ENCODE measurements at places on chromosomes 5 and 9.

- peak; percentile 80 for DNase-seq
Measured at GRCh38 chr9:108569624-108570023, 286.2 kb downstream of the ACTL7B start.

GRCh38 chr5:15835514-15835913 lies 335.5 kb downstream of the FBXL7 start:
- peak; percentile 22 for DNase-seq

- no peak for DNase-seq
Measured at GRCh38 chr5:100448111-100448528, 87.1 kb upstream of the FAM174A start.

DNA sequence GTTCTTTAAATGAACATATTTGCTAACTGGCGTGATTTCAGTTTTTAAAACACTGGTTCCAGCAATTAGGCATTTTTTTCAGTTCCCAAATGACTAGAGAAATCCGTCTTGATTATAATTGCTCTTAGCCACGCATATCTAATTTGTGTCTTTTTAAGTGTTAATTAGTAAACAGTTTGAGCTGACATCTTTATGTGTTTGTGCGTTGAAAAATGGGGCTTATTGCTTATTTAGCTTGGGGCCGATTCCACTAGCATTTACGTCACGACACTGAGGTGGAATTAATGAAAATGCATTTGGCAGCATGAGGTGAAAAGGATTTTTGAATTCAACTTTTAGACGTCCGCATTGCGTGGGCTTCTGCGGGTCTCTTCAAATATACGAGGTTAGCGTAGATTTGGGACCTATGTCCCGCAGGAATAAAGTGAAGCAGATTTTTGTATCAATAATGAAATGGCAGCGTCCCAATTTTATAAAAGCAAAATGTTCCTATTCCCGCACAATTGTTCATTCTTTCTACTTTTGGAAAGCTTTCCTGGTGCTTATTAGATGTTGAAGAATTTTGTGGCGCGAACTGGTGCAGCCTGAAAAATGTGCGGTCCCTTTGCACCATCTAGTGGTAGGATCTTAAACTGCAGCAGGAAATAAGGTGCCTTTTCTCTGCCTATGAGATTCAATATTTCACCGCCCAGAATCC lies 122.7 kb upstream of the LMX1B start:
- peak; percentile 73 for DNase-seq

DNA sequence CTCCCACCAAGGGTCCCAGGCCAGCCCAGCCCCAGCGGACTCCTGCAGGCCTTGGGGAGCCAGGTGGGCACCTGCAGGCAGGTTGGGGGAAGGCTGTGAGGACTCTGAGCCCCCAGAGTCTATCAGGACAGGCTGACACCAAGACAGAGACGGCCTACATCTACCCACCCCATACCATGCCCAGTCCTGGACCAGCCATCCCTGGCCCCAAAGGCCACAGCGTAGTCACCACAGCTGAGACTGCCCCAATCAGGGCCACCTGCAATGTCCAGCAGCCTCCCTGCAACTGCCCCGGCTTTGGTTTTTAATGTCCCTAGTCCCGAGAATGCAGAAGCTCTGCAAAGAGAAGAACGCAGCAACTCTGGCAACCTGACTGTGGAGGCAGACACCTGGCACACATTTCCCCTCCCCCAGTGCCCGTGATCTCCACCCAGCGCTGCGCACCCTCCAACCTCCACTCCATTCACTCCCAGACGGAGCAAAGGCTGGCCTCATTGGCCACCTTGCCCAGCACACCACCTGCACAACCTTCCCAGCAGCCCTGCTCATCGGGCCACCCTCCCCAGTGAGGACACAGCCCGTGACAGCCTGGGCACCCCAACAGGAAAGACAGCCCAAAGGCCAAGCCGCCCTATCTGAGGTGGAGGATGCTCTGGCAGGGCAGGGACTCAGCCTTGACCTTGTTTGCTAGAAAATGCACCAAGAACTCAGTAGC lies 14.9 kb downstream of the ADAMTS2 start:
- DNase-seq, result no peak

GRCh38 chr9:19294219-19294618 lies 63.7 kb downstream of the DENND4C start:
- DNase-seq, result no peak

GRCh38 chr9:2109069-2109650 lies 94.0 kb downstream of the SMARCA2 start:
- DNase-seq, result peak; percentile 4

GRCh38 chr5:176851871-176852658 lies 41.7 kb downstream of the UNC5A start:
- DNase-seq, result no peak

GRCh38 chr5:140925806-140926442 lies at the start of gene PCDHAC1:
Gene PCDHAC1 (plus strand): TSS chr5:140926299. CDS start chr5:140926893, 594 bp downstream.
- no peak for DNase-seq

DNA sequence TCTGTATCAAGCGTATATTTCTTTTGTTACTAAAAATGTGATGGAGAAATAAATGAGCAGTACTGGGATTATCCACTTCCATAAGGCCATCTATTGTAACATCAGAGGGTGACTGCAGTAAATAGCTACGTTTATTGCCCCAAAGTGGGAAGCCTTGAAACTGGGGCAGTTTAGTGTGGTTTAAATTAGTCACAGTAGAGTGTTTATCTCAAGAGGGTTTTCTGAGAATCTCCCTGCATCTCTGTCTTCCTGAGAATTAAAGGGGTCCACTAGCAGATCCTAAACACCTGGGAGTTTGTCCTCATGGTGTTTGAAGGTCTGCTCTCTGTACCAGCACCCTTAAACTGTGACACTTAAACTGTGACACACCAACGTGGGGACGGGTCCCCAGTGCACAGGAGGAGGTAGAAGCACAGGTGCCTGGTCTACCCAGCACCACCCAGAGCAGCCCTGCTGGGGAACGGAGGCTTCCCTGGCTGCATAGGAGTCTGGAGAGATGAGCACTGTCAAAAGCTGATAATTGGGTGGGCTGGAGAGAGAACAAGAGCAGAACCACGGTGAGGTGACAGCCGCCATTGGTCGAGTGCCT lies 25.2 kb downstream of the PRRC2B start:
- peak; percentile 50 for DNase-seq

DNA sequence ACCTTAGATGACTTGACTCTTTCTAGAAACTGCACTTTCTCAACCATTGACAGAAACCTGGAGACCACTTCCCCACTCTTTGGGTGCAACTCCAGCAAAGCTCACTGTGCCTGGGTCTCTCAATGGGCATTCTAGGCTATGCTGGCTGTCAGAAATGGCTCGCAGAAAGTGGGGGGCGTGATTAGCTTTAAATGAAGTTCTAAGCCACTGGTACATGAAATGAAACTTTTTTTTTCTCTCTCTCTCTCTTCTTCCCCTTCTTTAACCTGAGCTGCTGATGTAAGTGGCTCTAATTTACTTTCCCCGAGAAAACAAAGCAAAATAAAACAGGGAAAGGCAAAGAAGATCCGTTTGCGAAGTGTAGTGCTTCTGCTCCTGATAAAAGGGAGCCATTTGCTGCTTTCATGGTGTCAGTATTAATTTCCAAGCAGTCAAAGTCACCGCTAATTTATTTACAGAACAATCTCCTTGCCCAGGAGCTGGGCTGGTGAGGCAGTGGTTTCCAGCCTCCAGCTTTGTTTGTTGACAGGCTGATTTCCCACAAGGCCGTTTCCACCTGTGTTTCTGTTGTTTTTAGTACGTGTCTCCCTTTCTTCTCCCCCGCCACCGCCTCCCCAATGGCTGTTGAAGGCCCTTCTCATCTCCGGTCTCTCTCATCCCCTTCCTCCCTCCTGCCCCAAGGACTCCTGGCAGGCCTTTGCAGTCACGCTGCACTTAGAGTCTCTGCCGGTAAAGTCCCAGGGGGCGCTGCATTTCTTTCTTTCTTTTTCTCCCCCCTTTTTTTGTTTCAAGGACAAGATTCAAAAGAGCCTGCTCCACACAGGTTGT lies 422.9 kb downstream of the EBF1 start:
- no peak for DNase-seq

GRCh38 chr9:132634327-132634726 lies 35.5 kb downstream of the DDX31 start:
- no peak for DNase-seq

GRCh38 chr5:96629774-96630173 lies 32.4 kb upstream of the CAST start:
- DNase-seq, result peak; percentile 88

DNA sequence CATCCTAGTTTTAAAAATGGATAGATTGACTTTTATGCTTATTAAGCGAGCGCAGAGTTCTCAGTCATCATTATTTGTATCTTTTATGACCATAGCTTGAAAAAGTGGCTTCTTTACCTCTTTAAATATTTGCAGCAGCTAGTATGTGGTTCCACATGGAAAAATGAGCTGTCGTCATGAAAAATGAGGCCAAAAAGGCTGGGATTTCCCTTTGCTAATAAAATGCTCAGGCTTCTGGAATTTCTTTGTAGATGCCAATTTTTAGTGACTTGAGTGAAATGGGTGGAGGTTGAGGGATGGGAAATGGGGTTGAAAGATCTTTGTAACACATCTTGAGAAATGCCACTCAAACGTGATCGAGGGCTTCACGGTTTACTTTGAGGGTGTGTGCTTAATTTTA lies 35.2 kb downstream of the RAI14 start:
- DNase-seq, result no peak

GRCh38 chr5:173474881-173475287 lies 141.6 kb downstream of the BOD1 start:
- peak; percentile 77 for DNase-seq

GRCh38 chr5:74179179-74179578 lies 461.3 kb downstream of the ENC1 start:
- DNase-seq, result peak; percentile 62

DNA sequence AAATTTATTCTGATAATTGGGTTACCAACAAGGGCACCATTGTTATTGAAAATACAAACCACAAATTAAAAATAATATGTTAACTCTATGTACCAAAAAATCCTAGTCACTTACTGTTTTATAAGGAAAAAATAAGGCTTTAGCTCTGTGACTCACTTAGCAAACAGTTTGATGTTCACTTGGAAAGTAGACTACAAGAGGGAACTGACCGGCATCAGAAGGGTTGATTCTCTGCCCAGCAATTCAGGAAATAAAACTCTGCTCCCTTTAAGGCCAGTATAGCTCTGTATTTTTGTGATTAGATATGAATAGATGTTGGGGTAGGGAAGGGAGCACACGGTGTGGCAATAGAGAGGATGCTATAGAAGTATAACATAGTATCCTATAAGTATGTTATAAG lies 671.3 kb downstream of the LRRC70 start:
- no peak for DNase-seq

DNA sequence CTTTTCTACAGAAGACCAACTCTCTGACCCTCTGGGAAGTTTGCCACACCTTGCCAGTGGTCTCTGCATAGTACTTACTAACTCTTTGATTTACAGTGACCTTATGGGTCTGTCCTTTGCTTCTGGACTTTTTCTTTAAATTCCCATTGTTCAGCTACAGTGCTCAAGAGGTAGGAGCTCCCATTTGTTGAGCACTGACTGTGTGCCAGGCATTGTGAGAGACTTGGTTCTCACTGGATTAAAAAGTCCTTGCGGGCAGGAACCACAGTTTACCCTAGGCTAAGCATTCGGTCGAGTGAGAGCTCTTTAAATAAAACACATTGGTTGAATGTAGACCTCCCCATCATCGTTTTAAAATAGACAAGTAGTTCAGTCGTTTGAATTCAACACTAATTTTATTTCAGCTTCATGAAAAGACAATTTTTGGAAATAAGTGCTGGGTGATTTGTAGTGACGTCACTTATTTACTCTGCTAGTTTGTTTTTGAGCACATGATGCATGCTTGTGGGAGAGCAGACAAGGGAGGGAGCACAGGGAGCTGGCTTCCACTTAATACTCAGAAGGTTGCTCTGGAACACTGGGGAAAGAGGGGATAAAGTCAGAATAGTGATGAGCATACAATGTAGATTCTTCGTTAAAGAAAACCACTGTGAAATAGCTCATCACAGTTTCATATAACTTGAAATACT lies 27.1 kb downstream of the RASGRF2 start:
- DNase-seq, result peak; percentile 16

DNA sequence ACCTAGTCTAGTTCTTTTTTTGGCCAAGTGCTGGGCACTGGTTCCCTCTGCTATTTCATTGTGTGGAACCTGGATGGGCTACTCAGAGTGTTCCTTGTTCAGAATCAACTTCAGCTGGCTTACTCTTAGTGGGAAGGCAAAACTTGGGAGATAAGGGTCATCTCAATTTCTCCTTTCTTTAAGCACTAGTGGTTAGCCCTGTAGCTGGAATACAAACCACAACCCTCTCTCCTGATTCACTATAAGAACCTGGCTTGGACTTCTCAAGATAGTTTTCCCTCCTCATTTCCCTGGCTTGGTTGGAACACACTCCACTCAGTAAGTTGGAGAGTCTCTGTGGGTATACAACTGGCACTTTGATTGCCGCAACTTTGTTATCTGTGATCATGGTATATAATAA lies 35.1 kb downstream of the GRIA1 start:
- no peak for DNase-seq

GRCh38 chr5:76723266-76723665 lies 7.3 kb downstream of the F2R start:
- DNase-seq, result no peak

DNA sequence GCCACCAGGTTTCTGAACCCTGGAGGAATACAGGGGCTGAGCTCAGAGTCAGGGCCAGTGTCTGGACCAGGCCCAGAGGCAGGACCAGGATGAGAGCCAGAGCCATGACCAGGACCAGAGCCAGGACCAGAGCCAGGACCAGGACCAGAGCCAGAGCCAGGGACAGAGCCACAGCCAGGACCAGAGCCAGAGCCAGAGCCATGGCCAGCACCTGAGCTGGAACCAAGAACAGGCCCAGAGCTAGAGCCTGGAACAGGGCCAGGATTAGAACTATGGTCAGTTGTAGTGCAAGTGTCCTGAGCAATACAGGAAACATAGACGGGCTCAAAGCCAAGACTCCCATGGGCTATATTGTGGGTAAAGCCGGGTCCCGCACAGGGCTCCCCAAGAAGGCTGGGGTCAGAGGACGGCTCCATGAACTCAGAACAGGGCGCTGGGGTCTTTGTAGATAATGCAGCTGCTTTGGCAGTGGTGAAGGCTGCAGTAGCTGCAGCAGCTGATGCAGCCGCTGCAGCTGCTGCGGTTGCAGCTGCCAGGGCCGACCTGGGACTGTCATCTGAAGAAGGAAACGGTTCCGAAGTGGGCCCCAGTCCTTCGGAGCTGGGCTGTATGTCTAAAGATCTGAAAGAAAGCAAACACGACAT lies 559 bp downstream of the SPAG8 start:
- DNase-seq, result peak; percentile 48

GRCh38 chr5:174425271-174425963 lies 299.0 kb upstream of the MSX2 start:
- no peak for DNase-seq

GRCh38 chr9:114077162-114077837 lies 800 bp downstream of the AMBP start:
- no peak for DNase-seq

DNA sequence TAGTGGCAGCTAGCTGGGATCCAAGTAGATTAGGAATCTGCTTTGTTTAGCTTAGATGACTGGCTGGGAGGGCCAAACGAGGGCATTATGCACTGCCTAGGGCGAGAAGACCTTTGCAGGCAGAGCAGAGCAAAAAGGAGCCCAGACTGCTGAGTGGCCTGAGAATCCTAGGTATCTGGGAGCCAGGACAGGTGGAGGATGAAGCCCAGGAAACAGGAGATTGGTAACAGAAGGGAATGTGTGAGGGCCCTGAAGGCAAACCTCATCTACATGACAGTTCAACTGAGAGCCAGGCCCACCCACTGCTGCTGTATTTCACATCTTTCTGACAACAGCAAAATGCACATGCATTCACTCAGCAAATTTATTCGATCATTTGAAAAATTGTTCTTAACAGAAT lies 192.3 kb downstream of the DTWD2 start:
- no peak for DNase-seq
